ENCODE measurements at places on chromosomes 6 and 20.

DNA sequence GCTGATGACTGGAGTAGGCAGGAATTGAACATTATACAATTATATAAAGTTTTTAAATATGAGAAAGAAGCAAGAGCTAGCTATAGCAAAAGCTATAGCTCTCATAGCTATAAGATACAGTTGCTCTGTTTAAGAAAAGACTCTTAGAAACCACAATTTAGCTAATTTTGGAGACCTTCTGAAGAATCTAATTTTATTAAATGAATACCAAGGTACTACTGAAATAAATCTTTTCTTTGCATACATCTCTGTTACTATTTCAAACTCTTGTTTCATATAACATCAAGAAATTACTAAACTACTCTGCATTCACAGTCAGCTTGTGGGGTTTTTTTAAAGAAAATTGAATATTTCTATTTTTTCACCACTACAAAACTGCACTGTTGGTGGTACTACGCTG, 568.7 kb upstream of the MARCKS start:
- DNase-seq = no peak

- no peak for DNase-seq
Measured at GRCh38 chr20:51019656-51020592, 3.0 kb downstream of the KCNG1 start.

DNA sequence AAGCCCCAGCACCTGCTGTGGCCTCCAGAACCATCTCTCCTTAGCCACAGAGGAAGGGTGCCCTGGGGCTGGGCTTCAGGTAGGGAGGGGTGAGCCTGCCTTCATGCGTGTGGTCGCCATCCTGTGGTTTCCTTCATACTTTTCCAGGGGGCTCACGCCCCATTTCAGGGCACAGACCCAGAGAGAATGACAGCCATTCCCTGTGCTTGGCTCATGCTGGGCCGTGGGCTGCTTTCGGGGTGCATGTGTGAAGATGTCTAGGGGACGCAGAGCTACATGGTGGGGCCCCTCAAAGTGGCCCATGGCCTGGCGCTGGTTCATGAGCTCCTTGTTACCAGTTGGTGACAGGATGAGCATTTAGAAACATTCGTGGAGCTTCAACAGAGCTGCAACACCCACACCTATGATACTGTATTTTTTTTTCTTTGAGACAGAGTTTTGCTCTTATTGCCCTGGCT, 190.3 kb upstream of the SLC24A3 start:
- DNase-seq = no peak

- DNase-seq = no peak
Measured at GRCh38 chr6:157226026-157226625, 97.2 kb downstream of the TMEM242 start.

DNA sequence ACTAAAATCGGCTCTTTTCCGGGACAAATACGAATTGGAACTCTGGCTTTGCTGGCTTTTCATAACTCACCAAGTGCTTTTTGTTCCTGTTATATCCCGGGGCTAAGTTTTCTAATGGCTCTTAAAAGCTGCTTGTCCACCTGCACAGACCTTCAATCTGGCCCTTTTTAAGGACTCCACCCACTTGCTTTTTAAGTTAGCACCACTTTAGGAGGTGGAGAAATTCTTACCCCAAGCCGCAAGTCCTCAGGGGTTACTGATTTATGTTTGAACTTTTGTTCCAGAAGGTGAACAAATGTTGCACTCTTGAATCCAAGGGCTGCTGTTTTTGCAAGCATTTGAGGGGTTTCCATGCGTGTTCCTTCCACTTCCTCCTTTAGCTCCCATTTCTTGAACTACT, 37.8 kb downstream of the FAM184A start:
- DNase-seq = no peak

GRCh38 chr20:63036291-63036690, 29.5 kb upstream of the BHLHE23 start:
- no peak for DNase-seq

- DNase-seq = no peak
Measured at GRCh38 chr6:14664112-14664601, 546.6 kb downstream of the CD83 start.

DNA sequence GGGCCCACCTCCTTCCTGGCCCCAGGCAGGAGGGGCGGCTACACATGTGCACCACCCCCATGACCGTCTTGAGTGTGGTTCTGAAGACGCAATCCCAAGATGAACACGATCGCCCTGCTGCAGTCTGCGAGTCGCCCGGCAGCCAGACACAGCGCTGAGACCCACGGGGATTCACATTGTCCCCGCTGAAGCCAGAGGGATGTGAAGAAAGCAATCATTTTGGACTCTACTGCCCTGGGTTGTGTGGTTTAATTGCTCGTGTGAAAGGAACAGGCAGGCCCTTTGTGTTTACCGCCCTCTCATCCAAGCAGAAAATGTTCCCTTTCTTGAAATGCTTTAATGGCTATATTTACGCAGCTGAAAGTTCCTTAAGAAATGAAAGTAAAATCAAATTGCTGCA, 279.5 kb downstream of the TAF4 start:
- no peak for DNase-seq

GRCh38 chr6:22972771-22973170, 403.4 kb downstream of the HDGFL1 start:
- no peak for DNase-seq

- no peak for DNase-seq
Measured at GRCh38 chr6:152154559-152155356, 347.3 kb downstream of the ESR1 start.

DNA sequence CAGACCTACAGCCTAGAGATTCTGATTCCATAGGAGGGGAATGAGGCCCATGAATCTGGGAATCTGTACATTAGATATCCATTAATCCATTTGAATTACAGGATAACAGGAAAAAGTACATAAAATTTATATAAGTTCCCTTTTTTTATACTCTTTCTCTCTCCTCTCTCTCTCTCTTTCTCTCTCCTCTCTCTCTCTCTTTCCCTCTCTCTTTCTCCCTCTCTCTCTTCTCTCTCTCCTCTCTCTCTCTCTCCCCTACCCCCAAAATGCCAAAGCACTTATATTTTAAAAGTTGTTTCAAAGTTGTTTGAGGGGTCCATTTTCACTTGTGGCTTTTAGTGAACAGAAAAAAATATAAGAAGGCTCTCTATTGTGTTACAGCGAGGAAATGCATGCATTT, 15.1 kb downstream of the TSHZ2 start:
- no peak for DNase-seq

- no peak for DNase-seq
Measured at GRCh38 chr6:11793277-11793676, 14.7 kb upstream of the ADTRP start.

- DNase-seq = peak; percentile 29
Measured at GRCh38 chr20:45306431-45306982, at the start of gene RBPJL. Gene RBPJL, plus strand, starts transcription at chr20:45306840. Its CDS starts 83 bp downstream, at chr20:45306923.

DNA sequence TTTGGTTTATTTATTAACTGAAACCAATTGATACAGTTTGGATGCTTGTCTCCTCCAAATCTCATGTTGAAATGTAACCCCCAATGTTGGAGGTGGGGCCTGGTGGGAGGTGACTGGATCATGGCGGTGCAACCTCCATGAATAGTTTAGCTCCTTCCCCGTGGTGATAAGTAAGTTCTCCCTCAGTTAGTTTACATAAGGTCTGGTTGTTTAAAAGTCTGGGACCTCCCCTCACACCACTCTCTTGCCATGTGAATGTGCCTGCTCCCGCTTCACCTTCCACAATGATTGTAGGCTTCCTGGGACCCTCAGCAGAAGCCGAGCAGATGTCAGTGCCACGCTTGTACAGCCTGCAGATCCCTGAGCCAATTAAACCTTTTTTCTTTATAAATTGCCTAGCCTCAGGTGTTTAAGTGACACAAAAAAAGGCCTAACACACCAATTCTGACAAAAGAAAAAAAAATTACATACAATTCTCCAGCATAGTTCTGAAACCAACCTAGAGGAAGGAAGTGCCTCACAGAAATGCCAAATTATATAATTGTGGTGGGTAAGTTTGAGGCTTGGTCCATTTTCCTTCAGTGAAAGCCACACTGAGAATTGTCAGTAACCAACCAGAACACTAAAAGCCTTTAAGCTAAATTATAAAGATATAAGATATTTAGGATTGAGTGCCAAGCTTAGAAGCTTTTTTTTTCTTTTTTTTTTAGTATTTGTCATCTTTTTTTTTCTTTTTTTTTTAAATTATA, 15.0 kb downstream of the MAP7 start:
- no peak for DNase-seq

DNA sequence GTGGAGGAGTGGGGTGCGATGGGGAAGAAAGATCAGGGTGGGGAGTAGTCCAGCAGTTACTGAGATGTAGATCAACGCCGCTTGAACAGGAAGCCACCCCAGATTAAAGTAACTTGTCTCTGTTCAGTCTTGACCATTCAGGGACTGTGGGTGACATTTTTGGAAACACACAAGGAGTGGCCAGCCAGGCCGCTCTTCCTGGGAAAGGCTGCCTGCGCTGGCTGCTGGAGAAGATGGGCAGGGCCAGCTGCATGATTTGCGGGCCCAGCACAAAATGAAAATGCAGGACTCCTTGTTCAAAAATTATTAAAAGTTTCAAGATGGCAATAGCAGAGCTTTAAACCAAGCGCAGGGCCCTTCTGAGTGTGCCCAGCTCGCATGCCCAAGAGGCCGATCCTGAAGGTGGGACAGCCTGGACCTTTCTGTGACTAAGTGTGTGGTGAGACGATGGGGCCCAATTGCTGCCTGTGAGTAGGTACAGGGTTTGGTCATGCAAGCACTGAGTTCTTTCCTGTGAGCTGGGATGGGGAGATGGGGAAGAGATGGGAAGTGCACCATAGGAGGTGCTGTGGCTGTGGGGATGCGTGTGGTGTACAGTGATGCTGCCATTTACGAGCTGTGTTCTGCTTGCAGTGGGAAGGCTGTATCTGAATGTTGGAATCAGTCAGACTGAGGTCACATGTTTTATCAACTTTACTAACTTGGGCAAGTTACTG, 51.3 kb downstream of the DAAM2 start:
- no peak for DNase-seq

GRCh38 chr20:49868964-49869363, 46.4 kb downstream of the SPATA2 start:
- DNase-seq = no peak

- no peak for DNase-seq
Measured at GRCh38 chr20:31666258-31667042, 28.7 kb downstream of the COX4I2 start.

DNA sequence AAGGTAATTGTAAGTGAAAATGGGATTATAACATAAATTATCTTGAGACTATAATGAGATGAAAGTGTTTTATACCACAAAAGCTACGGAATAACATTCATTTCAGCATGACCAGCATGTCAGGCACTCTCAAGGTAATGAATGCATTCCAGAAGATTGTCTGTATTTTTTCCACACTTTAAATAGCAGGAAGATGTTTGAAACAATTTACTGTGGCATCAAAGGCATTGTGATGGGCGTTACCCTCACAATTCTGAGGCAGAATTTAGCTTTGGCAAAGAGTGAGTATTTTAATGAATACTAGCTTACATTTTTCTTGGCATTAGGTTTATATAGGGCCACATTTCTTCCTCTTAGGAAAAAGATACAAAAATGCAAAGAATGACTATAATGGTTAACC, 627.2 kb downstream of the BCKDHB start:
- no peak for DNase-seq

DNA sequence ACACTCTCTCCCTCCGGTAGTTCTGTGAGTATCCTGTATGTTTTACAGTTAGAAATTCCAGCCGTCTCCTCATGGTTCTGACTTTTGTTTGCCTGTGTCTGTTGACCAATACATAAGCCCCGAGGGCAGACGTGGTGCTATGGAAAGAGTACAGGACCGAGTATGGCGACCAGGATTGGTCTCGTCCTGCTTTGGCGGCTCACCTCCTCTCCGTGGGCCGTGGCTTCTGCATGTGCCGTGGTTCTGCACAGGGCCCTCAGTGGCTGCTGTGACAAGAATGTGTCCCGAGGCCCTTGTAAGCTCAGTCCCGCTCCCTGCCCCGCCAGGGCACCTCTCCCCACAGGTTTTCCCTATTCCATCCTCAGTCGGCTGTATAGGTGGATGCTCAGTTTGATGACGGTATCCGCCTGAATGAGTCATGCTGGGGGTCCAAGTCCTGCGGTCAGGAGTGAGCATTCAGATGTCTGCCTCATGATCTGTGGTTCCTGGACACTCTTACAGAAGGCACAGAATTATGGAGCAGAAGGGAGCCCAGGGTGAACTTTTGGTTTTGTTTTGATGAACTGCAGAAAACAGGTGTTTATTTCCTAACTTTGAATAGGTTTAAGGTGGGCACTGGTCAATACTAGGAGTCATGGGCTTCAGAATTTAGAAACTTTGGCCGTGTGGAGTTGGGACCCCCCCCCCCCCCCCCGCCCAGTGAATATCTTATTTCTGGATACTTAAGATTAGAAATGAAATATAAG, 1.2 kb downstream of the ARFGAP1 start:
- no peak for DNase-seq

DNA sequence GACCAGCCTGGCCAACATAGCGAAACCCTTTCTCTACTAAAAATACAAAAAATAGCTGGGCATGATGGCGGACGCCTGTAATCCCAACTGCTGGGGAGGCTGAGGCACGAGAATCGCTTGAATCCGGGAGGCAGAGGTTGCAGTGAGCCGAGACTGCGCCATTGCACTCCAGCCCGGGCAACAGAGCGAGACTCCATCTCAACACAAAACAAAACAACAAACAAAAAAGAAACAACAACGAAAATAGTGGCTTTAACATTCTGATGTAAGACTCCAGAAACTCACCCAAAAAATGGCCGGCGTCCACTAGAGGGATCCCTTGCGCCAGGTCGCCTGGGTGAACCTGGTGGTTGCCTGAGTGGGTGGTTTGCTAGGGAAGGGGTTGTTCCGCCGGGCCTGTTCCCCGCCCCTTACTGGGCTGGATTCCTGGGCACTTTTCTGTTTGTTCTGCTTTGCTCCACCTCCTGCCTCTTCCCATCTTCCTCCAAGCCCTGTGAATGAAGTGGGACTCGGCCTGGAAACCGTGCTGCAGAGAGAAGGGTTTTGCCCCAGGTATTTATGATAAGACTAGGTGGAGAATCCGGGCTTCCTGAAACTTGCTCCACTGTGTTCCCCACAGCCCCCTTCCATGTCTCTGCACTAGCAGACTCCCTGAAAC, 1.5 kb downstream of the PABPC1L start:
- no peak for DNase-seq

- no peak for DNase-seq
Measured at GRCh38 chr20:17282501-17282900, 55.7 kb downstream of the PCSK2 start.

DNA sequence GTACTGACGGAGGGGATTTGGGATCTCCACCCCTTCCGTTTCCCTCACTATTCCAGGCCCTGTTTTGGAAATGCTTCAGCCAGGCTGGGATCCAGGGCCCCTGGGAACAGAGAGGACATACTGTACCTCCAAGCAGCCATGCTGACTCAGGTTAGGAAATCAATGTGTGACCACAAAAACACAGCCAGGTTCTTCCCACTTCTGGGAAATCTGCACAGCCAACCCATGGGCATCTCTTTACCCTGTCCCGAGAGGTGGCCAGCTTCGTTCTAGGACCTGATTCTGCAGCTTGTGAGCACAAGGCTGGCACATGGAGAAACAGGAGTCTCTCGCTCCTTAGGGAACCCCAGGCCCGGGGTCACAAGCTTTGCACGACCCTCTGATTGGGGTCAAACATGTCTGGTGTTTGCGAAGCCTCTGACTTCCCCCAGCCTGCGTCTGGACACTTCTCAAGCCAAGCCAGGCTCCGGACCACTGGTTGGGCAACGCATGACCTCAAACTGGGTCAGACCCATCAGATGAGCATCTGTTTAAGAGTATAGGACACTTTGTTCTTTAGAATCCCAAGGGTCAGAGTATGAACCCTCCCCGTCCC, 8.3 kb upstream of the TTPAL start:
- no peak for DNase-seq

- no peak for DNase-seq
Measured at GRCh38 chr20:25148982-25149846, 46.3 kb upstream of the ENTPD6 start.

Data from activated gamma-delta T cell (primary cell).